Prostate gland (tissue), 2 donors: ENCODE measurements at places on chromosomes 6 and 20.

- H3K27ac ChIP-seq: no peak overlapping the region
- no peak for DNase-seq
- H3K27me3 ChIP-seq: no peaks in the 10 kb centered on the region
- no peak overlapping the region for H3K4me3 ChIP-seq
Measured at GRCh38 chr20:17888044-17888443, 80.5 kb downstream of the SNX5 start.

DNA sequence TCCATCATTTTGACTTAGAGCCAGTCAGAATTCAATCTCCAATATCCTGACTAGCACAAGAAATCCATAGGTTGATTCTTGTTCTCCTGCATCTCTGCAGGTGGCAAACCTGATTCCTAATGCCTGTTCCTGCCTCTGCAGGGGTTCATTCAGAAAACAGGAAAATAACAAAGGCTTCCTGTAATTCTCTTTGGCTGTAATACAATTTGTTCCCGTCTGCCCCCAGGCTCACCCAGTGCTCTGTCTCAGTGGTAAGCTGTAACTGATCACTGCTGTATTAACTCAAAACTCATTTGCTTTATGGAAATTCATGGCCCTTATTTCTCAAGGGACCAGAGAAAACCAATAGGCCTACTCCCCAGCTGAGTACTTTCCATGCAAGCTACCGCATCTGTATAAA lies 88.6 kb downstream of the OPRM1 start:
- H3K27me3 ChIP-seq: no peaks in the 10 kb centered on the region
- H3K4me1 ChIP-seq: no peaks in the 10 kb centered on the region
- no peak overlapping the region for H3K4me3 ChIP-seq
- no peak for DNase-seq
- H3K36me3 ChIP-seq: no peaks in the 10 kb centered on the region

DNA sequence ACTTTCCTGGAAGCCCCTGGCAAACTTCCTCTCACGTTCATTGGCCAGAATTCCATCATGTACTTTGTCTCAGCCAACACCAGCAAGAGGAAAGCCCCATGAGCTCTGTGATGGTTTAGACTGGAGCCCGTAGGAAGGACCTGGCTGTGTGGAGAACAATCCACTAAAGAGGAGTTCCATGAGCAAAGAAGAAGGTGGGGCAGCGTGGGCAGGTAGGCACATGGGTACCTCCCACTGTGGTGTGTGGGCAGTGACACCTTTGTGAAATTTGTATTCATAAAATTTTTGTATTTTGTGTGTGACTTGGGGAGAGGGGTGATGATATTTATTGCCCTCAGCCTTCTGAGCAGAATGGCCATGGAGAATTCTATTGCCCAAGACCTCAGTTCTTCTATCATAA lies 89.5 kb upstream of the SCP2D1 start:
- no peak overlapping the region for H3K27ac ChIP-seq
- H3K27me3 ChIP-seq: no peaks in the 10 kb centered on the region
- H3K36me3 ChIP-seq: no peaks in the 10 kb centered on the region
- no peak overlapping the region for H3K4me3 ChIP-seq
- DNase-seq: no peak

DNA sequence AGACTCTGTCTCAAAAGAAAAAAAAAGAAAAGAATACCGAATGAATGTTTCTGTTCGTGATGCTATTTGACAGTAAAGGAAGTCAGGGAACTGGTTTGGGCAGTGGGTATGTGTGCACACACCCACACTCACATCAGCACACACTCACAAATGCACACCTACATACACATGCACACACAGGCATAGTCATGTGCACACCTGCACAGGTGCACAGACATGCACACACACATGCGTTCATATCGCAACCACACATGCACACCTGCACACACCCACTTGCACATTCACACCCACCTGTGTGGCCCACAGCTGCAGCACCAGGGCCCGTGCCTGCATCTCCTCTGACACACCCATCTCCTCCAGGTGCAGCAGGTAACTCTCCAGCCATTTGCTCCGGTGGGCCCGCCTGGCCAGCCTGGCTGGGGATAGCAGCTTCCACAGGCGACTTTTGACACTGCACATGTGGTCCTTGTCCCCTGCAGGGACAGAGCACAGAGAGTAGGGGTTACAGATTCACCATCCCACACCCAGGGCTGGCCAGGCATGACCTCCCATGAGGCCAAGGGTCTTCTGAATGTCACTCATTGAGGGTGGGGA lies 41.4 kb upstream of the KCNB1 start:
- no peak for DNase-seq
- no peak overlapping the region for H3K4me3 ChIP-seq
- no peak overlapping the region for H3K27ac ChIP-seq
- no peaks in the 10 kb centered on the region for H3K4me1 ChIP-seq

- peak overlapping the region; percentile 100 for H3K27ac ChIP-seq
- no peaks in the 10 kb centered on the region for H3K4me1 ChIP-seq
- H3K4me3 ChIP-seq: peak overlapping the region; percentile 91
Measured at GRCh38 chr20:10673176-10673841, 490 bp downstream of the JAG1 start.
